ENCODE measurements at places on chromosomes 6 and 20. TPM values are rescaled to one million over a fixed set of nuclear protein-coding genes. Genes with fewer than 3 reads are reported as not detected.

GRCh38 chr6:10510592-10511367 is 10.4 kb upstream of the GCNT2 start:
- no peaks in the 10 kb centered on the region for H3K4me1 ChIP-seq
- no peaks in the 10 kb centered on the region for H3K36me3 ChIP-seq
- H3K4me3 ChIP-seq, result no peak overlapping the region
- no peaks in the 10 kb centered on the region for H3K27me3 ChIP-seq
- H3K27ac ChIP-seq, result no peak overlapping the region
- no peak for DNase-seq

GSTA2 gene
- total RNA-seq, result 0.40 TPM

NR2E1 gene
- not detected for total RNA-seq

DNA sequence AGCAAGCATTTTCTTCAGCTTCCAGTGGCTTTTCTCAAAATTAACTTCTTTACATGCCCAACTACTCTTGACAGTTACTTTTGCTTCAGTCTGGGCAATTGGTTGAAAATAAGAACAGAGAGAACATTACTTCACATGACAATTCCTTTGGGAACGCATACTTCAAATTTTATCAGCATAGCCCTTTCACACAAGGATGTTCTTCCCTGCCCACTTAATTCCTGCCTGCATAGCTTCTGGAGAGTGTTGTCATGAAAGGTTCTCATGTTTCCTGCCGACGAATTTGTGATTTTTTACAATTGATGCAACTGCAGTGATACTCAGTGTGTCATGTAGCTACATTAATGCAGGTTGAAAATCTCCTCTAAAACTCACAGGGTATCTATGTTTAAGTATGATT is 22.0 kb upstream of the SNRNP48 start:
- no peak for DNase-seq
- no peak overlapping the region for H3K27ac ChIP-seq
- no peaks in the 10 kb centered on the region for H3K27me3 ChIP-seq
- no peaks in the 10 kb centered on the region for H3K4me1 ChIP-seq
- no peak overlapping the region for H3K4me3 ChIP-seq

DNA sequence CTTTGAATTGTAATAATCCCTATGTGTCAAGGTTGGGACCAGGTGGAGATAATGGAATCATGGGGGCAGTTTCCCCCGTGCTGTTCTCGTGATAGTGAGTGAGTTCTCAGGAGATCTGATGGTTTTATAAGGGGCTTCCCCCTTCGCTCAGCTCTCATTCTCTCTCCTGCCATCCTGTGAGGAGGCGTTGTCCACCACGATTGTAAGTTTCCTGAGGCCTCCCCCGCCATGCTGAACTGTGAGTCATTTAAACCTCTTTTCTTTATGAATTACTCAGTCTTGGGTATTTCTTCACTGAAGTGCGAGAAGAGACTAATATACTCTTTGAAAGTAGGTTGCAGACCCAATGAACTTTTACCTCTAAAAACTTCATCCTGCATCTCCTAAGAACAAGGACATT is 39.2 kb upstream of the KCNG1 start:
- no peak overlapping the region for H3K27ac ChIP-seq

Data from upper lobe of left lung (tissue), 6 donors.